ENCODE measurements at places on chromosomes 7 and 10.
A peak's percentile ranks its signal among the peaks of the same experiment; 100 is the strongest.

DNA sequence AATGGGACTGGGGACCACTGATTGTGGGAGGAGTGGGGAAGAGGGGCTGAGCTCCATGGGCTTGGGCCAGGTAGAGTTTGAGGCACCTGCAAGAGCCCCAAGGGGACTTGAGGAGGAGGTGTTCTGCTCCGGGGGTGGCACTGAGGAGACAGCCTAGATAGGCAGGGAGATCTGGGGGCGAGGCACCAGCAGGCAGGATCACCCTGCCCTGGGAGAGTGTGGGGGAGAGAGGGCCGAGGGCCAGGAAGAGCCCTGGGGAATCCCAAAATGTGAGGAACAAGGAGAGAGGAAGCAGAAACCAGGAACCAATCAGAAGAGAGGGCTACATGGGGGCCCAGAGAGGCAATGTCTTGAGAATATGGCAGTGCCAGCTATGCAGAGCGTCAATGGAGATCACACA lies 34.6 kb downstream of the LEP start:
- DNase-seq: no peak

GRCh38 chr7:1218541-1219165 lies 14.0 kb upstream of the UNCX start:
- DNase-seq: no peak

DNA sequence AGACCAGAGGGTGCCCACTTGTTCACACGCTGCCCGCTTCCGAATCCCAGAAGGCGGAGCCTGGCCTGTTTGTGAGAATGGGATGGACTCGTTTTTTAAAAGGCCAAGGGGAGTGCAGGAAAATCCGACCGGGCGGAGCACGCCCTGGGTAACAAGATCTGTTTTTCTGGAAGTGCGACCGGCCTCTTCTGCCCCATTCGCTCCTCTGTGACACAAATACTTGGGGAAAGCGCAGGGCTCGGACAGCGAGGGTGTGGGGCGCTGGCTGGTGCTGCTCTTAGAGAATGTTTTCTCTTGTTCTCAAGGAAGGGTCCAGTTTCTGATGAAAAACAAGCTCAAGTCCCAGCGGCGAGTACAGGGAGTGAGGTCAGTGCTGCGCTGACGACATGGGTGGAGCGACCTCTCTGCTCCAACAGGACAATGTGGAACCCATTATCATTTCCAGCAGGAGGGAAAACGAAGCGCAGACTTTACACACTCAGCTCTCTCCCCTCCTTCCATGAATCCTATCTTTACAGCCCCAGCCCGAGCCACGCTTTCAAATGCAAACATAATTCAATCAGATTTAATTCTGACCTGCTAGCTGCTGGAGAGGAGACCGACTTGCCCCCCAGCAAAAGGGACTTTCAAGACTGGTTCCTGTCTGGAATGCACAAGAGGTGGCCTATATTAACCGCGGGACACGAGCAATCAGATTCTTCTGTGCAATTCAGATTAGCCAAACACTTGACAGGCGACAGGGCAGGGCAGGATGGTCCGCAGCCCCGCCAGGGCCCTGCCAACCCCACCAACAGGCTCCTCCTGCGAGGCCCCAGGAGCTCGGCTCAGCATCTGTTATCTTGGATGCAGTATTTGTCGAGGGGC lies 1.1 kb downstream of the RADIL start:
- DNase-seq: peak; percentile 54

GRCh38 chr10:79202188-79203013 lies 133.6 kb downstream of the ZMIZ1 start:
- DNase-seq: no peak

- no peak for DNase-seq
These were observed 1.0 kb upstream of the ENO4 start for GRCh38 chr10:116848032-116848943.

GRCh38 chr7:155731871-155732270 lies 80.4 kb downstream of the SHH start:
- DNase-seq: no peak

- DNase-seq: no peak
These were observed 9.9 kb downstream of the SOSTDC1 start for GRCh38 chr7:16455591-16455990.

GRCh38 chr7:145860809-145861208 lies 255.8 kb upstream of the CNTNAP2 start:
- no peak for DNase-seq

DNA sequence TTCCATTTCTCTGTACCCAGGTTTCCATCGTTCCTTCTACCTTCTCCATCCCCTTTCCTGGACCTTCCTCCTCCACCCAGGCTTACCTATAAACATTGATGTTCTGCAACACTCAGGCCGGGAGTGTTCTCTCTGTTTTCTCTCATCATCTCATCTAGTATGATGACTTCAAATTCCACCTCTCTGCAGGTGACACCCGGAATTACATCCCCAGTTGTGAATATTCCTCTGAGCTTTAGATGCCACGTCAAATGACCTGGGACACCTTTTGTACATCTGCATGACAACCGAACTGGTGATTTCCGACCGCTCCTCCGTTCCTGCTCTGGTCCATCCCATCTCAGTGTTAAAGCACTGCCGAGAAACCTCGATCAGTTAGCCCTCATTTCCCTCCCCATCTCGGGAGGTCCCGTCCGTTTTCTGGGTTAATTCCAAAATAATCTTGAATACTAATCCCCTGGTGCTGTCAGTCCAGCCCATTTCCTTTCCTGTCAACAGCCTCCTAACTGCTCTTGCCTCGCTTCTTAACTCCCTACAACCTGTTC lies 76.7 kb upstream of the SAMD8 start:
- no peak for DNase-seq

DNA sequence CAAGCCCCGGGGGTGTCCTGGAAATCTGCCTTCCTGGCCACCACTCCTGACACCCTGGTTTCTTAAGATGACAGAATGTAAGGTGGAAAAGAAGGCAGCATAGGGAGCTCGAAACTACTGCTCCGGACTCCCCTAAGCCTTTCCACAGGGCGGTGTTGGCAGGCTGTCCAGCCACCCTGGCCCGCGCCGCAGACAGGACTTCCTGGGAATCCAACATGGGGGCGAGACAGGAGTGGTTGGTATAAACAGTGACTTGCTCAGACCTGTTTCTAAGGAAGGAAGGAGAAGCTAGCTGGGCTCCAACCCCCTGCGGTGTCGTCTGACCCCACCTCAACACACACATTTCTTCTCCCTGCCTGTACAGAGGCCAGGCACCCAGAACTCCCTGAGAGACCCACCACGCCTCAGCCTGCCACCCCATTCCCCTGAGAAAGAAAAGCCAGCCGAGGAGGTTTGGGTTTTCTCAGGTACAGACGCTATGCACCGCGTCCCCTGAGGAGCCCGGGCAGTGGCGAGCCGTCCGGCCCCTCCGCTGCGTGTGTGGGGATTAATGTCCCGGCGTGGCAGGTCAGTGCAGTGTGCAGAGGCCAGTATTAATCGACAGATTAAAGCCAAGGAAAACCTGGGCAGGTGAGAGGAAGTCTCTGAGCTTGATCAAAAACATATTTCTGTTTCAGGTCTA lies 349.6 kb upstream of the MKI67 start:
- no peak for DNase-seq

GRCh38 chr10:52194191-52194590 lies 119.9 kb upstream of the DKK1 start:
- DNase-seq: no peak

DNA sequence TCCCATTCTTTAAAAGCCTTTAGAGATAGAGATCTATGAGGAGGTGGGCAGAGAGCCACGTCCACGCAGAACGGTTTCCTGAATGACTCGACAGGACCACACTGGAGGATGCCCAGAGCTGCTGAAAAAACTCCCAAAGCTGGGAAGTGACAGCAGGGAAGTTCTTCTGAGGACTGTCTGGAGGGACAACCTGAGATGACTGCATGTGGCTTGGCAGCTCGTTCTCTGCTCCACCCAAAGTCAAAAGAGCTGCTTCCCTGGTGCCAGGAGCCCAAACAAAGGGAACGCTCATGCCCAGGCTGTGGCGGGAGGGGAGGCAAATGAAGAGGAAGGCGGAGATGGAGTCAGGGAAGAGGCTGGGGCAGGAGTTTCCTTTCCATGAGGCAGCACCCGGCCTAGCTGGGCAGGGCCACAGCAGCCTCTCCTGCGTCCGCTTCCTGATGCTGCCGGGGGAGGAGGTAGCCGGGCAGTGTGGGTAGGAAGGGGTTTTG lies 95.4 kb downstream of the CCDC3 start:
- DNase-seq: no peak

DNA sequence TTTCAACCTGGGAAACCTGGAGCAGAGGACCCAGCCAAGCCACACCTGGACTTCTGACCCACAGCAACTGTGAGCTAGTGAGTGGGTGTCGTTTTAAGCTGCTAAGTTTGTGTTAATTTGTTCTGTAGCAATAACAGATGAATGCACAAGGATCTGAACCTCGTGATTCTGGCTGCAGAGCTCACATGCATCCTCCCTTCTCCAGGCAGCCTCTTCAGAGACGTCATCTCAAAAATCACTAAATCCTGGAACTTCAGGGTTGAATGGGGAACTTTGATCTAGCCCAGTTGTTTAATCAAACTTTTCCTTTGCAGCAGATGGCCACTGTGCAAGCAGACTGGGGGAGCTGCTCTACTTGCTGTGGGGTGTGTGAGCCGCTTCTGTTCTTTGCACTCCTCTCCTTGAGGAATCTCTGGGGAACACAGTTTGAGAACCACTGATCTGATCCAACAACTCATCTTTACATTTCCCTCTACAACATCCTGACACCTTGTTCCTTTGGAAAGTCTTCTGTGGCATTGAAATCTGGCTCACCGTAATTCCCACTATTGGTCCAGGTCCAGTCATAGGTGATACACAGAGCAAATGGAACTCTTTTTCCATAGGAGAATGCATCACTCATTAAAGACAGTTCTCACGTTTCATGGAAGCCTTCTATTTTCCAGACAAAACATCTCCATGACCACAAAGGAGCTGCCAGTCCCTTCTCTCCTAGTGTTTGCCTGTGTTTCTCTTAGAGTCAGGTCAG lies 90.3 kb downstream of the CHN2 start:
- no peak for DNase-seq

DNA sequence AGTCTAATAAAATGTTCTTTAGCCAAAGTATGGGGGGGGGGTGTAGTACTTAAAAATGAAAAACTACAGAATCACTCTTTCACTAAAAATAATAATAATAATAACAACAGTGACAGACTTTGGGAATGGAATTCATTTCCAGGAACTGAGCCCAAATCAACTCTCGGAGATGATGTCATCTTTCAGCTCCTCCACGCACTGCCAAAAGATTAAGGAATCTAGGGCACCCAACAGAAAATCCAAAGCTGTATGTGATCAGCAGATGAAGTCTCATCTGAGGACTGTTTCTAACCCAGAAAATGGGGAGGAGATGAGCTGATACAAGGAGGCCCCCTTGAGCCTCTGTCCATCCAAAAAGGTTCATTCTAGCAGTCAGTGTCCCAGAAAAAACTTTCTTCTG lies 54.5 kb downstream of the GRB10 start:
- no peak for DNase-seq

- no peak for DNase-seq
These were observed 28.2 kb upstream of the ADCYAP1R1 start for GRCh38 chr7:31023877-31024276.

GRCh38 chr10:47013507-47014154 lies 102.4 kb downstream of the PTPN20 start:
- DNase-seq: no peak

GRCh38 chr10:15253951-15254807 lies 85.7 kb upstream of the NMT2 start:
- no peak for DNase-seq

GRCh38 chr7:152615031-152615741 lies 60.8 kb downstream of the XRCC2 start:
- DNase-seq: no peak

DNA sequence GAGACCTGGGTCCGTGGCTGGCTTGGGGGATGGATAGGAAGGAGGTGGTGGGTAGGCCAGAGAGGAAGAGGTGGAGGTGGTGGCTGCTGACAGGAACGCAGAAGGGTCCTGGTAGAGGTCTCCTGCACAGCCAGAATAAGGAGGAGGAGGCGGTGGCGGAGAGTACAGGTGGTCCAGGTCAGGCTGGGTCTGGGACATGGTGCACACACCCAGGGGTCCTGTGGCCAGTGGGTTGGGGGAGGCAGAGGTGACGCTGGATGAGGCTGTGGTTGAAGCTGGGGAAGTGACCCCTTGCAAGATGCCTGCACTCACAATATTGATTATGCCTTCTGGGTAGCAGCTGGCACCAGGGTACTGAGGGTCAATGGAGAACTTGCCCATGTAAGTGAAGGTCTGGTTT lies 2.2 kb downstream of the EGR2 start:
- no peak for DNase-seq

DNA sequence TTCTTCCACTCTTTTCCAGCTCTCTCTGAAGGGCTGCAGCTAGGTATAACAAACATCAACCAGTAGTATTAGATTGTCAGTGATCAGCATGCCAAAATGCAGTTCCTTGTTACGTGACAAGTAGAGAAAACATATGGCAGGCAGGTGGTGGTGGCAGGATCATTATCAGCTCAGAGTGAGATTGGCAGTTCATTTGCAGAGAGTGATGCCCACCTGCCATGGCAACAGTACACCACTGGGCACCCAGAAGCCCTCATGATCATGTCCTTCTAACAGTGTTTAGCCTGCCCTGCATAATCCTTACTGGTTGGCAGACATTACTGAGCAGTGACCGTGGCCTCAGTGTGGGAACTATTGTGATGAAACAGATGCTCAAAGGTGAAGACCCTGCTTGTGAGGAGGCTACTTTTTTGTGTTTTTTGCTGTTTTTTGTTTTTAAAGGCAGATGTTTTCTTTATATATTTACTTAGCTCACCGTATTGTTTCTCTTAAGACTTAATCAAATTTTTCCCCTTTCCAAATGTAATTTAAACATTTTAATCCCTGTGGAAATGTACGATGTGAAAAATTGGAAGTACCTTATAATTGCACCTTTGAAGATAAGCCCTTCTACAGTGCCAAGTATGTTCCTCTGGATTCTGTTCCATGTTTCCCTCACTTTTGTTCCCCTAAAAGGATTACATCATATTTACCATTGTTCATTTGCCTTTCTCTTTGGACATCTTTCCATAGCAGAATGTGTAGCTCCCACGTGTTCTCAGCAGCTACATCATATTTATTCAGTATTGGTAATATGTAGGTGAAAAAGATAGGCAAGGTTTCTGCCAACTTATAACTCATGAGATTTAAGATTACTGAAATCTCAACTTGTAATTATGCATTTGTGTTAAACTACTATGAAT lies 179.6 kb downstream of the SND1 start:
- no peak for DNase-seq

GRCh38 chr10:103273041-103273441 lies 3.9 kb upstream of the INA start:
- peak; percentile 100 for DNase-seq

DNA sequence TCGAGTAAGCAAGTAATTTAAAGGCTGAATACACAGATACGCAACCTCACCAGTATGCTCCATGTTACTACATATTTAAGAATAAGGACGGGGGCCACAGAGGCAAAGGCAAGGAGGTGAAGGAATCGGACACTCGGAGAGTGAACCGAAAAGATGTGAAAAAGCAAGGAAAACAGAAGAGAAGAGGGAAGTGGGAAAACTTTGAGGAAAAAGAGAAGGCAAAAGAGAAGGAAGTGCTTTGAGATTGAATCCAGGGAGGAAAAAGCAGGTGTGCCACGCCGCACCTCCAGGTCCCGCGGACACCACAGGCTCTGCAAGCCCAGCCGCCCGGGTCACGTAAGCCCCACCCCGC lies 367 bp upstream of the AVL9 start:
- DNase-seq: no peak

GRCh38 chr10:78511324-78512204 lies 477.9 kb downstream of the RPS24 start:
- DNase-seq: no peak

GRCh38 chr7:99543916-99544315 lies 8.0 kb downstream of the FAM200A start:
- DNase-seq: no peak

All from BJ (cell line).